Hematopoietic multipotent progenitor cell treated with erythropoietin and hydrocortisone succinate and interleukin-3 and kit ligand, for 8 days (in vitro differentiated cells): ENCODE measurements at places on chromosomes 6 and 20.
A peak's percentile ranks its signal among the peaks of the same experiment; 100 is the strongest.

DNA sequence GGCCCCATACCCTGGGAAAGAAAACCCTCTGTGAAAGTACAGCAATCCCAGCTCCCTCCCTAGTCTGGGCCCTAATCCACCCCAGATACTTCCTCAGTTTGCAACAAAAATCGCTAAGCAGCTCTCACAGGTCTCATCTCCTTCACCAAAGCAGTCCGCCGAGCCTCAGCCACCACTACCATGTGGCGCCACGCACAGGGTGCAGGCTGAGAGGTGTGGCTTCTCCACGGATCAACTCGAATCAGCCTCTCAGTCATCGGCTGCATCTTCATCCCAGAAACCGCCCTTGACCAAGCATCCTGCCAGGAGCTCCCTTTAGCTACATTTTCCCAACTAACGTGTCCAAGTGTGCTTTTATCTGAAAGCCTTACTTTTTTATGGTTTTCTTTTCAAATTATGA, 50.7 kb downstream of the ANKRD60 start:
- DNase-seq: no peak

DNA sequence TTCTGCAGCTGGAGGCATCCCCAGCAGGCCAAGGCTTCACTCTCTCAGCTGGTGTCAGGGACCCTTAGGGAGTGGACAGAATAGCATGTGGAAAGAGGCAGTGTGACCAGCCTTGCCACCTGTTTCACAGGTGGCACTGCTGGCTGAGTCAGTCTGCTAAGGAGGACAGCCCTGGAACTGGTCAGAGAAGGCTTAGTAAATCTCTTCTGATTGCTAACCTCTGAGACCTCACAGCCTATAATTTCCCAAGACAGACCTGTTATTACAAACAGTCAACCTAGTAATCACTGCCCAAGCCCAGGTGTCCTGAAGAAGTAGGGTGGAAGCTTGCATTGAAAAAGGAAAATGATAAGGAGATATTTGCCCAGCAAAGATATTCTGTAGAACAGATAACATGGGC, 26.4 kb upstream of the PAQR8 start:
- no peak for DNase-seq

GRCh38 chr6:56608332-56608731, 34.4 kb downstream of the DST start:
- DNase-seq: no peak

DNA sequence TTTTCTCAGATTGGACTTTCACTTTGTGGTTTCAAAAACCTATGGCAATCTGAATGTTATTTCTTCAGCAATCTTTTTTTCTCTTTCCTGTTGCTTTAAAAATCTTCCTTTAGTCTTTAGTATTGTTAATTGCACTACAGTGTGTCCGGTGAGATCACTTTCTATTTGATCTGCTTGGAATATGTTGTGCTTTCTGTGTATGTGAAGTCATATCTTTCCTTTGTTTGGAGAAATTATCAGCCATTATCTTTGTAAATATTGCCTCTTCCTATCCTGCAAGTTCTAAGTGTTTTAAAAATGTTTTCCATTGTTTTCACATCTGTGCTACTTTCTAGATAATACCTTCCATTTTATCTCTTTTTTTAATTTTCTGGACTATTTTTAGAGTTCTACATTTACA, 171.4 kb upstream of the PRSS16 start:
- no peak for DNase-seq

GRCh38 chr6:51511081-51511480, 576.3 kb downstream of the PKHD1 start:
- no peak for DNase-seq

DNA sequence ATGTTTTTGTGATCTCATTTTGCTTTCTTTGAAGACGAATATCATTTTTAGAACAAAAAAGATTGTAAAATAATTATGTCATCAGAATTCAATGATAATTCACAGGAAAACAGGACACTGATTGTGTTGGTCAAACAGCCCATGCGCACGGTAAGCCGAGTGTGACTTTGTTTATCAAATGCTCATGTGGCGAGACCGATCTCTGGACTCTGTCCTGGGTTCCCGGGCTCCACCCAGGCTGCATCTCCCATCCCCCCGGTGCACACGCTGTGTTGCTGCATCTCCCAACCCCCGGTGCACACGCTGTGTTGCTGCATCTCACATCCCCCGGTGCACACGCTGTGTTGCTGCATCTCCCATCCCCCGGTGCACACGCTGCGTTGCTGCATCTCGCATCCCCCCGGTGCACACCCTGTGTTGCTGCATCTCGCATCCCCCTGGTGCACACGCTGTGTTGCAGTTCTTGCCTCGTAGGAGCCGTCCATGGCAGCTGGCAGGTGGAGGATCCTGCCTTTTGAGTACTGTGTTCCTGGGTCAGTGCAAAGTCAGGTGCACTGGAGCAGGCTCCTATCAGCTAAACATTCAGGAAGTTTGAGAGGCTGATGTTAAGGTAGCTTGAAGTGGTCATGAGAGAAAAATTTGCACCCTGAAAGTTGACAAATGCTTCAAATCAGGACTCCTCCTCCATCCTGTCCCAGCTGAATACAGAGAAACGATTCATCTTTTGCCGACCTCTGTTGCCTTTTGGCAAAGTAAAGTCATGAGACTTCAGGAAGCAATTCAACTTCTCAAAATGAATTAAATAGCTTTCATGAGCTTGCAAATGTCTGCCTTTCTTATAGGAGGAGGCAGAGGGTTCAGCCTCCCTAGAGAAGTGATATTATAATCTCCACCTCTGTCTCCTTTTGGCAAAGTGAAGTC, 77.1 kb upstream of the FRMD1 start:
- DNase-seq: no peak

DNA sequence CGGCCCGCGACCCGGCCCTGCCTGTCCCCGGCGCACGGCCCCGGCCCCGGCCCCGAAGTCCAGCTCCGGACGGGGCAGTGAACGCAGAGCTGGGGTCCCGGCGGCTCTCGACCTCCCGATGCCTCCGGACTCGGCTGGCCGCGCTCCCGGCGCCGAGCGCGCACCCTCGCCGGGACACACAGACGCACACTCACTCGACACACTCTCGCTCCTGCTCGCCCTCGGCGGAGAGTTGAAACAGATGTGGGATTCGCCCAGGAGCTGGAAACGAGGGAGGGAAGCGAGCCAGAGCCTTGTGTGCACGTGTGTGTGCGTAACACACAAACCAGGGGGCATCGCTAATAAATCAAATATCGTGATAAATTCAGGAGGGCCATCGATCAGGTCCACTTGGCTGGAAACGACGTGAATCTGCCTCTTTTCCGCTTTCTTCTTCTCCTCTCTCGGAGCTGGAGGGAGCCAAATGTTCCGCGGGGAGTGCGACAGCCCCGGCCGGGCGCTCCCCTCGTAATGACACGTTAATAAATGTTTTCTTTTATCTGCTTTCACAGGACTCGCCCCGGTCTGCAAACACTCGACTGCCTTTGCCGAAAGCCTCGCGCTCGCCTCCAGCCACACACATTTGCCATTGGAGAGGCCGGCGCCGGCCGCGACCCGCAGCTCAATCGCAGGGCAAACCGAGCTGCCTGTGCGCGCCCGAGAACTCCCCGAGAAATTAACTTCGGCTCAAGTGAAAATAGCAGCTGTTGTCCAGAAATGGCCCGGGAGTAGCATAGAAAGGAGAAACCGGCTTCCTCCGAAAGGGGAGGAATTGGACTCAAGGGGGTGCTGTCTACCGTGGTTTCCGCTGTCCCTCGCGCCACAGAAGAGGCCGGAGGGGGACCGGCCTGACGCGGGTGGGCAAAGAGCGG, 828 bp upstream of the SULF2 start:
- DNase-seq: peak; percentile 15

DNA sequence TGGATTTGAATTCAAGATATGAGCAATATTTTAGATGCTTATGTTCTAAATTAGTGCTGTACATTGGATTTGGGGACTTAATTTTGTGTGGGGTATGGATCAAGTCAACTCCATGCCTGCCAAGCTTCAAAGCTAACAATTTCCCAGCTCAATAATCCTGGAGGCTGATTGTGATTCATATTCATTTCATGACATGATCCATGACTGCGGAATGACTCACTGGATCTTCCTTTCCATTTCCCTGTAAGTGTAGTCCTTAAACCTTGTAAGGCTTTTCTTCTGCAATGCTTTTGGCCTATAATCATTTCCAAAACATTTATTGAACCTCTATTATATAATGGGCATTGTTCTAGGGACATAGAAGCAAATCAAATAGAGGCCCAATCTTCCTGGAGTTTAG, 44.7 kb upstream of the CCN2 start:
- DNase-seq: no peak

- DNase-seq: no peak
Measured at GRCh38 chr20:44418069-44418905, 57.4 kb upstream of the TTPAL start.

DNA sequence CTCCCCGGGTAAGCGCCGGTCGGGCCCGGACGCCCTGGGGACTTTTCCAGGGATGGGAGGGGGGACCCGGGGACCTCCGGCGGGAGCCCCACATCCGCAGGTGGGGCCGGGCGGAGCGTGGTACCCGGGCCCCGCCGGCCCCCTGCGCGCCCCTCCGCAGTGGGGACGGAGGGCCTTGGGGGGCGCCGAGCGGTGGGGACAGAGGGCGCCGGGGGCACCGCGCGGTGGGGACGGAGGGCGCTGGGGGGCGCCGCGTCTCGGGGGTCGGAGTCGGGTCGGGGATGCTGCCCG, 270 bp downstream of the PLEKHG1 start:
- no peak for DNase-seq

- DNase-seq: peak; percentile 33
Measured at GRCh38 chr20:62641321-62642050, 817 bp upstream of the SLCO4A1 start.

GRCh38 chr6:49423817-49424216, 39.2 kb downstream of the MMUT start:
- no peak for DNase-seq

DNA sequence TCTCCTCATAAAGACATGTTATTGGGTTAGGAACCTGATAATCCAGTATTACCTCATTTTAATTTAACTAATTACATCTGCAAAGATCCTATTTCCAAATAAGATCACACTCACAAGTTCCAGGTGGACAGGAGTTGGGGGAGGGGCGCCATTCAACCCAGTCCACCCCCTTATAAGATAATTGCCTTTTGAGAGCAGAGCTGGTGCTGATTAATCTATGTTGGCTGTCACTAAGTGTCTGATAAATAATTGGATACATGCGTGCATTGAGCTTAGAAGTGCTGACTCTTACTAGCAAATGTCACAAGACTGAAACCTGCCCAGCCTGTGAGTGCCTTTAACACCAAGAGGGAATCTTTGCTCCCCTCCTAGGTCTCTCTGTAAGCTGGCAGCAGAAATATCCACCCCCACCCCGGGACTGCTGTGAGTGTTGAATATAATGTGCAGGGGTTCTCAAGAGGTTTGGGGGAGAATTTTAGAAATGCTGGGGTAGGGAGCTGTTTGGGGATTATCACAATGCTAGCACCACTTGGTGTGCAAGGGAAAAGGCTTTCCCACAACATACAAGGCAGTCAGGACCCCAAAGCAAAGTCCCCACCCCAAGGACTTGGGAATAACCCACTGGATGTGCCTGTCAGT, 87.5 kb downstream of the ANKRD60 start:
- DNase-seq: no peak

- no peak for DNase-seq
Measured at GRCh38 chr6:56951049-56951831, 3.7 kb upstream of the BEND6 start.

DNA sequence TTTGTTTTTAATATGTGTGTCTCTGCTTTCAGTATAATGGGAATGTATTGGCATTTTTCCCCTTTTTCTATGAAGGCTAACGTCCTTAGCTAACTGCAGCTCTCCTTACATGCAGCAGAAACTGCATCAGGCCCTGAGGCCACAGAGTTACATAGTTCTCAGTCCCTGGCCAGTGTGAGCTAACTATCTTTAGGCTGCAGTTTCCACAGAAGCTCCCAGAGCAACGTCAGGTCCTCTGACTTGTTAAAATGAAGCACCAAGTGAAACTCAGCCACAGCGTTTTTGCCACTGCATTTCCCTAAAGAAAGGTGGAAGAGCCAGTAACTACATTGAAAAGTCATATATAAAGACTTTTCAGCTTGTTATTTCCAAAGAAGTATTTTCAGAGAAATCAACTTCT, 244.7 kb downstream of the CBLN4 start:
- no peak for DNase-seq

GRCh38 chr6:151108548-151108947, 131.2 kb upstream of the AKAP12 start:
- DNase-seq: no peak

GRCh38 chr6:97594844-97595243, 311.8 kb upstream of the MMS22L start:
- no peak for DNase-seq

GRCh38 chr6:84453499-84453898, 226.1 kb upstream of the CEP162 start:
- DNase-seq: no peak

- DNase-seq: no peak
Measured at GRCh38 chr6:83708970-83709747, at the start of gene SNAP91. Gene SNAP91, minus strand, starts transcription at chr6:83709101. Its CDS starts 1,174 bp downstream, at chr6:83707927.

DNA sequence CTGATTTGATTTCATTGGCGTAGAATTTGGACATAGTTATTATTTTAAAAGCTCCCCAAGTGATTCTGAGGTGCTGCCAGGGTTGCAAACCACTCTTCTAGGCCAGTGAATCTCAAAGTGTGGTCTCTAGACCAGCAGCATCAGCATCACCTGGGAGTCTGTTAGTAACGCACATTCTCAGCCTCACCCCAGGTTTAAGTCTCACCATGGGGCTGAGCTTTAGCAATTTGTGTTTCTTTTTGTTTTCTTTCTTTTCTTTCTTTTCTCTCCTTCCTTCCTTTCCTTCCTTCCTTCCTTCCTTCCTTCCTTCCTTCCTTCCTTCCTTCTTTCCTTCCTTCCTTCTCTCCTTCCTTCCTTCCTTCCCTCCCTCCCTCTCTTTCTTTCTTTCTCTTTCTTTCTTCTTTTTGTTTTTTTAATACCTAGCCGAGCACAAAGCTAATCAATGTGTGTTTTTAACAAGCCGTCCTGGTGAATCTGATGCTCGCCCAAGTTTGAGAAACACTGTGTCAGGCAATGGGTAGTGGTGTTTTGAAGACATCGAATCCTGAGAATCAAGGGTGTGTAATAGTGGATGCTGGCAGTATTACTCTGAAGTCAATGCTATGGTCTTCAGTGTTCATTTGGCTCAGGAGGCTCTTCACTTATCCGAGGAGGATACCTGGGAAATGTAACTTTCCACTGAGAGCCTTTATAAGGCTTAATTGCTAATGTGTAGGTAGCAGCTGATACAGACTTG, 104.9 kb downstream of the SLX4IP start:
- no peak for DNase-seq

GRCh38 chr6:143038833-143039232, 21.9 kb upstream of the AIG1 start:
- DNase-seq: peak; percentile 54
